Stimulated activated CD8-positive, alpha-beta memory T cell treated with anti-CD3 and anti-CD28 coated beads, Interleukin-15, amount 100 ng/mL, for 4 hours (primary cell): ENCODE measurements at places on chromosomes 16 and 17.

GRCh38 chr16:31143011-31143693, 6.7 kb downstream of the PRSS36 start:
- DNase-seq: no peak

GRCh38 chr16:69005641-69006355, 99.7 kb upstream of the HAS3 start:
- no peak for DNase-seq

DNA sequence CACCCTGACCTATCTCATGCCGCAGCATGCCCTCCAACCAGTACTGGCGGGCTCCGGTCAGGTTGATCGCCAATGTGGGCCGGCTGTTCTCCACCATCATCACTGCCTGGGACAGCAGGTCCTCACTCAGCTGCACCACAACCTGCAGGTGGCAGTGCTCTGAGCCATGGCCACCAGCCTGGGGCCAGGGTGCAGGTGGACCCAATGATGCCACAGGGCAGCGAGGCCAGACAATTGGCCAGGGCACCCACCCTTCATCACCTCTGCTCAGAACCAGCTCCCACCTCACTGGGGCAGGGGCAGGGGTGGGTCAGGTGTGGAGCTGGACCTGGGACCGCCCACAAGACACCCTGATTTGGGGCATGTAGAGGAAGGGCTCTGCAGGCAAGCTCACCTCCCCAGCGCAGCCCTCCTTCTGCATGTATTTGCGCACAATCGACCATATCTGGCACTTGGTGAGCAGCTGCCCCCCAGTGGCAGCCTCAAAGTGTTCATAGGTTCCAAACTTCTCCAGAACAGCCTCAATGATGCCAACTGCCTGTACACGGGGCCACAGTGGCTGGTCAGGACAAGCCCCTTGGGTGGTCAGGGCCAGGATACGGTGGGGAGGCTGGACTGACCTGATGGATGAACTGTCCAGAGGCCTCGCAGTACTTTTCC, 4.2 kb downstream of the MATCAP1 start:
- no peak for DNase-seq

- DNase-seq: no peak
Observed at GRCh38 chr17:58920773-58921172, 165.1 kb downstream of the PPM1E start.

DNA sequence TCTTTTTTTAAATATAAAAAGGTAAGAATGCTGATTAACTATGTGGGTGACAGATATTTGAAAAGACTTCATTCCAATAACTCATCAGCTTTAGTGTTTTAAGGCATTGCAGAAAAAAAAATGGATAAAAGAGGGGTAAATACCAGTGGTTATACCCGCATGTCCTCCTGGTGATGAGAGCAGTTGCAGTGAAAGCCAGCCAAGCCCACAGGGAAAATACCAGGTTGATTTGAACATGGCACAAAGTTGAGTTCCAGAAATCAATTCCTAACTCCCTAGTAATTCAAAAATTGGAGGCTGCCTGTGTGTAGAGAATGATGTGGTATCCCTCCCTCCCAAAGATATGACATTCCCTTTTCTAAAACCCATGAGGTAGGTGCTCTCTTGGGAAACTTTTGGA, 453.2 kb upstream of the SOX9 start:
- DNase-seq: no peak
